ENCODE measurements at places on chromosomes 7 and 10. TPM values are rescaled to one million over a fixed set of nuclear protein-coding genes. Genes with fewer than 3 reads are reported as not detected.

DNA sequence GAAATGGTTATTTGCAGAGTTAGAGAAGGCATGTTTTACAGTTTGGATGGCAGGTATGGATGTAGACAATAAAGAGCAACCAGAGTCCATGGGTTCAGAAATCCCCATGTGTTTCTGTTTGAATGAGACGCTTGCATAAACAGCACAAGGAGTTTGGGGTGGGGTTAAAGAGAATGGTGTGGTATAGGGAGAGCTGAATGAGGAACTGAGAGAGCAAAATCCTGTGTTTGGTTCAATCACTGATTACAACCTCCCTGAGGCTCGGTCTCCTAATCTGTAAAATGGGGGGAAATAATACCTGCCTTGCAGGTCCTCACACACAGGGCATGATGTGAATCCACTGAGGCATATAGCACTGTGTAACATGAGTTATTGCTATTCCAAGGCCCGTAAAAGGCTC lies 23.7 kb downstream of the CAV1 start:
- no peak for DNase-seq
- no peaks in the 10 kb centered on the region for H3K36me3 ChIP-seq
- peaks cover 11% of the 10 kb centered on the region for H3K27me3 ChIP-seq
- H3K27ac ChIP-seq = no peak overlapping the region
- H3K4me3 ChIP-seq = no peak overlapping the region

- DNase-seq = no peak
- no peak overlapping the region for H3K27ac ChIP-seq
- H3K4me3 ChIP-seq = no peak overlapping the region
- peaks cover 1% of the 10 kb centered on the region for H3K36me3 ChIP-seq
- H3K4me1 ChIP-seq = peaks cover 18% of the 10 kb centered on the region
- H3K27me3 ChIP-seq = peaks cover 44% of the 10 kb centered on the region
Measured at GRCh38 chr10:112990271-112990670, 40.2 kb downstream of the TCF7L2 start.

DNA sequence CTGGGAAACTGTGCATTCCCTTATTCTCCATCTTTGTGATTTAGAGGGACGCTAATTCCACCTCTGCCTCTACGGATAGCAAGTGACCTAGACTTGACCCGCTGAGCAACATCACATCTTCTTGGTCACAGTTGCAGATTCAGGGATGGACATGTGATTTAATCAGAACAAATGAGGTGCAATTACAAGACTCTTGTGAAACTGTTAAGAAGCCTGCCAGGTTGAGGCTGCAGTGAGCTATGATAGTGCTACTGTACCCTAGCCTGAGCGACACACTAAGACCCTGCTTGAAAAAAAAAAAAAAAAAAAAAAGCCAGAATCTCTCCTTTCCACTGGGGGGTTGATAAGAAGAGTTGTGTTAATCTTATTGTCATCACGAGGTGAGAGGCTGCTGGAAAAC lies 14.4 kb downstream of the MPLKIP start:
- H3K4me1 ChIP-seq = no peaks in the 10 kb centered on the region
- H3K36me3 ChIP-seq = peaks cover 4% of the 10 kb centered on the region
- no peak overlapping the region for H3K27ac ChIP-seq
- no peaks in the 10 kb centered on the region for H3K27me3 ChIP-seq
- H3K4me3 ChIP-seq = no peak overlapping the region
- DNase-seq = no peak

DNA sequence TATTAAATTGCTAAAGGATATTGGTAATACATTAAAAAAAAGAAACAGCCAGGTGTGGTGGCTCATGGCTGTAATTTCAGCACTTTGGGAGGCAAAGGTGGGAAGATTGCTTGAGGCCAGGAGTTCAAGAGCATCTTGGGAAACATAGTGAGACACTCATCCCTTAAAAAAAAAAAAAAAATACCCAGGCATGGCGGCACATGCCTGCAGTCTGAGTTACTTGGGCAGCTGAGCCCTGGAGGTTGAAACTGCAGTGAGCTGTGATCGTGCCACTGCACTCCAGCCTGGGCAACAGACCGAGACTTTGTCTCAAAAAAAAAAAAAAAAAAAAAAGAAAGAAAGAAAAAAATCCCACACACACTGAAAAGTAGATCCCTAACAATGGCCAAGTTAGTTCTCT lies 59.7 kb downstream of the MACC1 start:
- no peaks in the 10 kb centered on the region for H3K4me1 ChIP-seq
- H3K27ac ChIP-seq = no peak overlapping the region
- DNase-seq = no peak
- H3K4me3 ChIP-seq = no peak overlapping the region
- no peaks in the 10 kb centered on the region for H3K36me3 ChIP-seq

DNA sequence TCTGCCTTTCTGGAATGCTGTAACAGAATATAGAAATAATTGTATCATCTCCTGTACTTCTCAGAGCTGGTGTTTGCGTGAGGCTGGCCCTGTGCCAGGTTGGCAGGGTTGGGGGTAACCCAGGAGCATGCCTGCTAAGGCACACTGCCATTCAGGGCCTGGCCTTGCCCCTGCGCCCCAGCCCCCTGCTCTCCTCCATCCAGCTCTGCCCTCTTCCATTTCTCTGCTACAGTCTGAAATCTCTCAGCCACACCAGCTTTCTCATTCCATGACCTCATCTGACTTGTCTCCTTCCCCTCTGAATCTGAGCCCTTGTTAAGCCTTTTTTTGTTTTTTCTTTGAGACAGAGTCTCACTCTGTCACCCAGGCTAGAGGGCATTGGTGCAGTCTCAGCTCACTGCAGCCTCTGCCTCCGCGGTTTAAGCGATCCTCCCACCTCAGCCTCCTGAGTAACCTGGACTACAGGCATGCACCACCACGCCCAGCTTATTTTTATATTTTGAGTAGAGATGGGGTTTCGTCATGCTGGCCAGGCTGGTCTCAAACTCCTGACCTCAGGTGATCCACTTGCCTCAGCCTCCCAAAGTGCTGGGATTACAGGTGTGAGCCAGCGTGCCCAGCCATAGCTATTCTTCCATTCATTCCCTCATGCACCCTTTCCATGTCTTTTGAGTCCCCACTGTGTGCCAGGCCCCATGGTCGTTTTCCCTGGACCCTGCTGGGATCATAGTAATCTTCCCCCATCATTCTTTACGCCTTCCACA lies 206.8 kb downstream of the CUX1 start:
- H3K4me1 ChIP-seq = peaks cover 9% of the 10 kb centered on the region
- no peak overlapping the region for H3K27ac ChIP-seq
- H3K27me3 ChIP-seq = no peaks in the 10 kb centered on the region
- H3K4me3 ChIP-seq = no peak overlapping the region
- no peak for DNase-seq

DNA sequence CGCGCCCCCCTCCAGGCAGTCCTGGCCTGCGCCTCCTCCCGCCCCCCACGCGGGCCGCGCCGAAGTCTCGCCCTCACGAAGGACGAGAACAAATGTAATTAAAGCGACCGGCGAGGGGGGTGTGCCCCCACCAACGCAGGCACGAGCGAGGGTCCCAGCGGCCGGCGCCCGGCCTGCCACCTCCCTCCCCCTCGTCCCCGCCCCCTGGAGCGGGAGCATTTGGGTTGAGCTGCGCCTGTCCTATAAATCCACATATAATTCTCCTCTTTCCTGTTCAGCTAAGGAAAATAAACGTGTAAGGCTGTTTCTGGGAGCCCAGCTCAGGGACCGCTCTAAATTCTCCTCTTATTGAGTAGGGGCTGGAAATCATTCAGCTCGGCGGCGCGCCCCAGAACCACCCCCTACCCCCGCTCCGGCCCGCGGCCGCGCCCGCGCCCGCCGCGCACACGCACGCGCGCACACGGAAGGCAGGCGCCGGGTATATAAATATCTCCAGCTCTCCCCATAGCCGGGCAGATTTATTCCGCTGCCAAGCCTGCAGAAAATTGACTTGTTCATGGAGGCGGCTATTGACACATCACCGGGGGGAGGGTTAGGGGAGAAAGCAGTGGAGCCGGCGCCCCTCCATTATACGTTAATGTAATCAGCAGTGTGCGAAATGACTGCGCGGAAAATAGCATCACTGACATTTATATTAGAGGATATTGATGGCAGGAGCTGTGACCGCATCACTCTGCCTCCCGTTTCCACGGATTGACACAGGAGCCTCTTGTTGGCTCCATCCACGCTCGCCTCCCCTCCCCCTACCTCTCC lies 61.6 kb upstream of the BTRC start:
- H3K4me3 ChIP-seq = peak overlapping the region; percentile 56
- H3K36me3 ChIP-seq = no peaks in the 10 kb centered on the region
- H3K27ac ChIP-seq = no peak overlapping the region
- peaks cover 3% of the 10 kb centered on the region for H3K4me1 ChIP-seq
- peak; percentile 39 for DNase-seq
- peaks cover 60% of the 10 kb centered on the region for H3K27me3 ChIP-seq

INTS15 gene
- total RNA-seq = 31.8 TPM

DNA sequence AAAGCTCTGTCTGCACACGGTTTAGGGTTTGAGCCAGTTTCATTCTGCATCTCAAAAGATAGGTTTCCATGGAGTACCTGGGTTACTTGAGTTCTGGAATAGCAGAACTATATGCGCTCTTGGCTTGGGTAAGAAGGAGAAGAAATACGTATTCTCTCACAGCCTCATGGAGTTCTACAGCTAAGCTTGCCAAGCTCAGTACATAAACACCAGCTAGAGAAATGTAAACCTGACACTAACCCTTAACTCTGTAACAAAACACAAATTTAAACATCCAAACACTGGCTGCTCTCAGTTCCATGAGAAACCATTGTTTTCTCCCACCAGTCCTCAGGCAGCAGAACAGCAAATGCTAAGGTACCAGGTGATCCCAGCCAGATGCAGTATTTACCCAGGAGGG lies 557.2 kb downstream of the INHBA start:
- no peaks in the 10 kb centered on the region for H3K4me1 ChIP-seq
- DNase-seq = no peak
- H3K4me3 ChIP-seq = no peak overlapping the region

DNA sequence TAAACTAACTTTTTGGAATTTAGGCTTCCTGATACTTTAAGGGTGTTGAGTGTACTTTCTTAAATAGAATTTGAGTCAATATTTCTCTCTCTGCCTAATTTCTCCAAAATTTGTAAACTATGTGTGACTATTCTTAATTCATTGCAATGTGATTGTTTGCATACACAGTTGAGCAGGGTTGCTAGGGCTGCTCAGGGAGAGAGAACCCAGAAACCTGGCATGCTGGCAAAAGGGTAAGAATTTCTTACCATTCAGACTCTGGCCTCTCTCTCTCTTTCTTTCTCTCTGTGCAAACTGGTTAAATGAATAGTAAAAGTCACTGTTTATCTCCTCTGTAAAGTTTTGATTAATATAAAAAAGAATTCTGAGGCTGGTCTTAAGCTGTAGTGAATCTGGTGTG lies 51.0 kb upstream of the NAMPT start:
- peaks cover 15% of the 10 kb centered on the region for H3K27me3 ChIP-seq
- DNase-seq = no peak
- peaks cover 8% of the 10 kb centered on the region for H3K4me1 ChIP-seq
- no peak overlapping the region for H3K27ac ChIP-seq
- peaks cover 18% of the 10 kb centered on the region for H3K36me3 ChIP-seq

GRCh38 chr7:91031757-91032156 lies 232.5 kb upstream of the FZD1 start:
- H3K27me3 ChIP-seq = no peaks in the 10 kb centered on the region
- no peaks in the 10 kb centered on the region for H3K36me3 ChIP-seq
- no peaks in the 10 kb centered on the region for H3K4me1 ChIP-seq
- no peak overlapping the region for H3K4me3 ChIP-seq

FZD8 gene
- total RNA-seq = 0.16 TPM

GRCh38 chr7:50780436-50780835 lies 2.3 kb downstream of the GRB10 start:
- H3K27me3 ChIP-seq = peaks cover 23% of the 10 kb centered on the region
- H3K27ac ChIP-seq = no peak overlapping the region
- no peak for DNase-seq
- no peak overlapping the region for H3K4me3 ChIP-seq
- no peaks in the 10 kb centered on the region for H3K36me3 ChIP-seq
- peaks cover 16% of the 10 kb centered on the region for H3K4me1 ChIP-seq

DNA sequence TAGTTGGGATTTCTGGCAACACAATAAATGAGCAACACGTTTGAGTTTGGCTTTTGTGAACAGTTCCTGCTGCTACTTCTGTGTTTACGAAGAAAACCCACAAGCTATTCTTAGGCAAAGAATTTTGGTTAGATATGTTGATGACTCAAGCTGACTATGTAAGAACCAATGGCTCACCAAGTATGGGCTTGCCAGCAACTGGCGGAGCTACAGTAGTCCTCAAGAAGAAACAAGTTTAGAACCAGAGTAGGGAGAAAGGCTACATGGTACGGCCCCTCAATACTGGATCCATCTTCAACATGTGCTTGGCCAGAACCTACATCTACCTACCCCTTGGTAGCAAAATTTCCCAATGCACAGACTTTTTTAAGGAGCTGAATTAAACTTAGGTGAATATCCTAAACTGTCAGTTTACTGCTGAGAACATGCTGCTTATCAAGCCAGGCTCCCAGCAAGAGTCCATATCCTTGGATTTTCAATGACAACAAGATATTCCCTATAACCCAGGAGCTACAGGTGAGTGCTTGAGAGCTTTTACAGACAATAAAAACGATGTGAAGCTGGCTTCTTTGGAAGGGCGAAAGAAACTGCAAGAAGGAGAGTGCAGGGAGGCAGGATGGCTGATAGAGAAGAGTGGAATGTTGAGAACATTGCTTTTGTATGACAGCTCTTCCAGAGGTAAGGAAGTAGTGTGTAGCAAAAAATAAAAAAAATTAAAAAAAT lies 74.3 kb upstream of the ASAH2 start:
- DNase-seq = peak; percentile 19
- no peaks in the 10 kb centered on the region for H3K27me3 ChIP-seq
- H3K4me1 ChIP-seq = peaks cover 6% of the 10 kb centered on the region

DNA sequence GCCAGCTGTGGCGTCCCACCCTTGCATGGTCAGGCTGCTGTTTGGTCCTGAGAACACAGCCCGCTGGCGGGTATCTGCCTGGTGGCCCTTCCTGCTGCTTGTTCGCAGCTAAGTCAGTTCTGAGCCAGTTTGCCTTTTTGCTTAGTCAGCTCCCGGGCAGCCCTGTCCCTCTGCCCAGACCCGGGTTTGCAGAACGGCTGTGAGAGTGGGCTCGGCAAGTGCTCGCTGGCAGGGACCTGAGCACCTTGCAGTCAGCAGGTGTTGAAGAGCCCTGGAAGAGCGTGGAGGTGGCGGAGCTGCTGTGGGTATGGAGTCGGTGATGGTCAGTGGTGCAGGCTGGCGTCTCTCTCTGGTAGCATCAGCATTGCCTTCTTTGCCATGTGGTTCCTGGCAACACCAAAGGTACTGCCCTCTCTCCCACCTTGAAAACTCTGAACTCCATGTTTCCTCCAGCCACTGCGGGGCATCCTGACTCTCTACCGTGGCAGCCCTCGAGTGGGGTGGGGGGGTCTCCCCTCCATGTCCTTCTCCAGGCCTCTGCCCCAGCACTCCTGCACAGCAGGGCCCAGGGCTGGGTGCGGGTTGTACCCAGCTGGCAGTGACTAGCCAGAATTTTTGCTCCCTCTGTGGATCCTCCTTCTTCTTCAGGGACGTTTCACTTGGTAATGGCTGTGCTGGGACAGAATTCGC lies 4.6 kb downstream of the INPP5A start:
- no peak overlapping the region for H3K27ac ChIP-seq
- peaks cover 4% of the 10 kb centered on the region for H3K36me3 ChIP-seq
- no peak overlapping the region for H3K4me3 ChIP-seq
- DNase-seq = peak; percentile 8

GIMAP4 gene
- total RNA-seq = 109 TPM

- H3K4me1 ChIP-seq = peaks cover 11% of the 10 kb centered on the region
- no peak overlapping the region for H3K27ac ChIP-seq
- no peaks in the 10 kb centered on the region for H3K36me3 ChIP-seq
- H3K4me3 ChIP-seq = no peak overlapping the region
- no peaks in the 10 kb centered on the region for H3K27me3 ChIP-seq
Measured at GRCh38 chr7:80346704-80347103, 165.2 kb downstream of the GNAT3 start.

MSMB gene
- not detected for total RNA-seq

Measured in activated CD4-positive, alpha-beta T cell treated with anti-CD3 and anti-CD28 coated beads for 36 hours (primary cell).